IMR-90 (cell line): ENCODE measurements at places on chromosomes 12 and 14.
A peak's percentile ranks its signal among the peaks of the same experiment; 100 is the strongest.

DNA sequence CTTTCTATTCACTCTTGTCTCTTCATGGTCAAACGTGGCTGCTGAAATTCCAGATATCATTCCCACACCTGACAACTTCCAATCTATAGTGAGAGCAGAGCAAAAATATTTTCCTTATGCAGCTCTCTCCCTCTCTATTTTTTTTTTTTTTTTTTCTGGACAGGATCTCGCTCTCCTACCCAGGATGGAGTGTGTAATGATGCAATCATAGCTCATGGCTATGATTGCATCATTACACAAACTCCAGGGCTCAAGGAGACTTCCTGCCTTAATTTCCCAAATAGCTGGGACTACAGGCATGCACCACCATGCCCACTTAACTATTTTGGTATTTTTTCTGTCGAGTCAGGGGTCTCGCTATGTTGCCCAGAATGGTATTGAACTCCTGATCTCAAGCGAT lies 1398.9 kb downstream of the AACS start:
- DNase-seq, result no peak

DNA sequence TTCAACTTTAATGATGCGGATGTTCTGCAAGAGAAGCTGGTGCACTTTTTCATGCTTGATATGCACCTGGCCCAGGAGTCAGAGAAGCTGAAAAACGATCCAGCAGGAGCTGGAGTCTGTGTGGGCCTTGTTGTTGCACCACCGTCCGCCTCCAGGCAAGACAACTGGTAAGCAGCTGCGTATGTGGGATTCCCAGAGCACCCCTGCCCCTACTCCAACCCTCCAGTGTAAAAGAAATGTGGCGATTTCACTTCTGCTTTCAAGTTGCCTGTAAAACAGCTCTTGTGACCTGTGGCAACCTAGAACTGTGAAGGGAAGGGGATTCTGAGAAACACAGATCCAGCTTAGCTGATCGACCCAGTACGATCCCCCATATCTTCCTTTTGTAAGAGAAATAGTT lies 154.1 kb upstream of the PELI2 start:
- no peak for DNase-seq

- peak; percentile 50 for DNase-seq
These were observed 65.6 kb upstream of the DICER1 start for GRCh38 chr14:95222870-95223398.

DNA sequence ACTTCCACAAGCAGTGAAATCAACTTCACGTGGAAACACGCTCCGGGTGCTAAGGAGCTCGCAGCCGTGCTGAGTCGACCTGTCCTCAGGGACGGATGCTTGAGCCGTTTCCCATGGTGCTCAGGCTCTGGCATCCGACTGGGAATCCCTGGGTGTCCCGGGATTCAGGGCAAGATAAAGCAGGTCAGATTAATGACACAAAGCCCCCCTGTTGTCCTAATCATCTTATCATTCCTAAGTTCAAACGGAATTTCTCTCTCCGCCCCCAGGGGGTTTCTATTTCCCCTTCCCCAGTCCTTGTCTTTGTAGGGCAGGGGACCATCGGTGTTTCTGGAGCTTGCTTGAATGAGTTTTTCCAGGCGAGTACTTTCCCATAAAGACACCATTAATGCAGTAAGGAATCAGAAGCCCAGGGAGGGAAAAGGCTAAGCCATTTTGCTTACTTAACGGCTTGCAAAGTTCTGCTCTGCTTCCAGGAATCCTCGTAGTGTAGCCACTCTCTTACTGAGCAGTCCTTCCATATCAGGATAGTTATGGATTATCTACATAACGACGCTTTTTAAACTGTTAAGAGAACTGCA lies 116.5 kb downstream of the TMEM132C start:
- no peak for DNase-seq

DNA sequence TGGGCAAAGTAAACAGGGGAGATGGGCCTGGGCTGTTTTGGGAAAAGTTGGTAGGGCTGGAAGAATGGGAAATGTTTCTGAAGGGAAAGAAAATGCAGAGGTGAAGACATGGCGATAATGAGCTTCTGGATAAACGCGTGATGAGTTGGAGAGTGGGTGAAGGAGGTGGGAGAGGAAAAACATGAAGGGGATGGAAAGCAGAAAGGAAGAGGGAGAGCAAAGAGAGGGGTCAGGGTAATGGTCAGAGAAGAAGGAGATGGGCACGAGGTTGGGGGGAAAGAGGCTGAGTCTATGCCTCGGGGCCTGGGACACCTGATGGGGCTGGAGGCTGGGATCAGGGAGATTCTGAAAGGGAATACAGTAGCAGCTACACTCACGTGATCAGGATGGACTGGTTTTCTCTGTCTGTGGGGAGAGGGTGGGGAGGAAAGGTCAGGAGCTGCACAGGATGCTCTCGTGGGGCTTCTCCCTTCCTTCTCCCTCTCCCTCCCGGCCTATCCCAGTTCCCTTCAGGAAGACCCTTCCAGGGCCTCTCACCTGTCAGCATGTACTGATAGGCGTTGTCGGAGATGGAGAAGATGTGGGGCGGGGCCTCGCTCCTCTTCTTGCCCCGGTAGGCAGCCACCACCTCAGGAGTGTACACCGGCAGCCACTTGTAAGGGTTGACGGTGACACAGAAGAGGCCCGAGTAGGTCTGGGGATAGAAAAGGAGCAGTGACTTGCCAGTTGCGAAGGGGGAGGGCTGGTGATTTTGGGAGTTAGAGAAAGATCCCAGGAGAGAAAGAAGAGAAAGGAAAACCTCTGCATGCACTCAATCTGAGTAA lies 3.1 kb downstream of the MYH7 start:
- no peak for DNase-seq

DNA sequence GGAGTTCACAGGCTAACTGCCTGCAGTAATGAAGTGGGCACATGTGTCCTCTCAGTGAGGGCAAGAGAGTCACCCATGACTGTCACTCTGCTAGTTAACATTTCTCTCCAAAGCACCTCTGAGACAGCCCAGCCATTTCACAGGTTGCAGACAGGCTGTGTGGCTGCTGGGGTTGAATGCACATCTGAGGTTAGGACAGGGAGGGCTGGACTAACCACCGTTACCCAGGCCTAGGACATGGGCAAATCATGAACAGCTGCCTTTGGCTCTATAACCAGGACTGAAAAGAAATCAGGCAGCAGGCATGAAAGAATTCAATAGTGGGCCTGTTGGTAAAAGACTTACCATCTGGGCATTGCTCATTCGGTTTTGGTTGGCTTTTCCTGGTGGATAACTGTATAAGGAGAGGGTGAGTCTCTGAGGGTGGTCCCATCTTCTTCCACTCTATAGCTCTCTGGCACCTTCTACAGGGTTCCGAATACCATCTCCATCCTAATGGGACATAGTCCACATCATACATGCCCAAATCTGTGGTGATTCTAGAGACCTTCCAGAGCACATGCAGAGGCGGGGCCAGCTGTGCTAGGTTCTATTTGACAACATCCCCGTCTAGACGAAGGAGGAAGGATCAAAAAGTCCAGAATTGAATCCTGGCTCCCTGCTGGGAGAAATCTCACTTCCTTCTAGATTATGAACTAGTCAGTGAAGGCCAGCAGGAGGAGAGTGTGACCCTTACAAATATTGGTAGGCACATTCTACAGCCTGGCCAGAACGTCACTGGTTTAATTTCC lies 10.8 kb downstream of the CRACR2A start:
- no peak for DNase-seq

- no peak for DNase-seq
These were observed 25.2 kb downstream of the PDE6H start for GRCh38 chr12:14997998-14998397.

DNA sequence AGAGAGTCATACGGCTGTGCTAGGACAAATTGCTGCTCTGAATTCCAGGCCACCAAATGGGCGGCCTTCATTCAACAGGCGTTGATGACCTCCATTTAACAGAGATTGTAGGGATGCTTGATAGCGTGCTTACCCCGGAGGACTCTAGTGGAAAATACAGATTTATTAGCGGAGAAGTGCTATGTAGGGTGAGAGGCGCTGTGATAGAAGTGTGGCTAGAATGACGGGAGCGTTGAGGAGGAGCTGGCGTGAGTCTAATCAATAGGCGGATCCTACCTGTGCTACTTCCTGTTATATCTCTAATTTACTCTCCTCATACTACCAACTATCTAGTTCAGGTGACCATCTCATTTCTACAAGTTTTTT lies 668 bp downstream of the MRPS35 start:
- DNase-seq, result no peak

DNA sequence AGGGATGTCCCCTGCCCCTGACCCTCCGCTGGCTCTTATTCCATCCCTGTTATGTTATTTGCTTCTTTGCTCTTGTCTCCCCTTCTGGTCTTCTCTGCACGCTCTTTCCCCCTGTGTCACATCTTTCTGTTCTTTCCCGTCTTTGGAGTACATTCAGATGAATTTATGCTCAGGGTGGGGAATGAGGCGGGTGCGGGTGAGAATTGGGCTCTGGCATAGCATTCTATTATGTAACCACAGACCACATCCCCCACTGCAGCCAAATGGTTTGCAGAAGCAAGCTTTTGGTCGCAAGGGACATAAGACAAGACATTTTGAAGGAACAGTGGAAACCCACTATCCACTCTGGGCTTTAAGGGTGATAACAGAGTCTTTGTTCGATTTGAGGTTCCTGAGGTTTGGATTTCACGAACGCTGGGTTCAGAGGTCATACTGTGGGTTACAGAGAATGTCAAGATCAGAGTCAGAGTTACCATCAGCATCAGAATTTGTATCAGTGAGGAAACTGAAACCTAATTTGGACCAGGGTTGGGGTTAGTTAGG lies 3.8 kb downstream of the ENDOU start:
- DNase-seq, result no peak

DNA sequence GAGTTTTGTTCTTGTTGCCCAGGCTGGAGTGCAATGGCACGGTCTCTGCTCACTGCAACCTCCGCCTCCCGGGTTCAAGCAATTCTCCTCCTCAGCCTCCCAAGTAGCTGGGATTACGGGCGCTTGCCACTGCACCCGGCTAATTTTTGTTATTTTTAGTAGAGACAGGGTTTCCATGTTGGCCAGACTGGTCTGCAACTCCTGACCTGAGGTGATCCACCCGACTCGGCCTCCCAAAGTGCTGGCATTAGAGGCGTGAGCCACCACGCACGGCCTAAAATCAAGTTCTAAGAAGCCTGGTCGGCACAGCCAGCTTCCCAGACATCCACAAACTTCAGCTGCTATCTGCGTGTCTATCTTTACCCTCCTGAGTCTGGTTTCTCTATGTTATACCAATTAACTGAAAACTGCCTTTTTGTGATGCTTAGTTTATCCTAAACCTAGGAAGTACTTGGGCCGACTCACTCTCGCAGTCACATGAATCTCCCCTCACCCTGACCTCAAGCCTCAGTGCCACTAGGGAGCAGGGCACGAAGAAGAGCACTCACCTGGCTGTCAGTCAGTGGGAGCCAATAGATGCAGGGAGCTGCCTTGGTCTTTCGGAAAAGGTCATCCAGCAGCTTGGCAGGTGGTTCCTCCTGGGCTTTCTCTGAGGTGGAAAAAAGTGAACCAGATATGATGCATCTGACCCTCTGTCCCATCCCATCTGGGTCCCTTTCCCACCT lies 3.4 kb upstream of the CDH24 start:
- no peak for DNase-seq

GRCh38 chr12:2222691-2223090 lies 169.9 kb downstream of the CACNA1C start:
- no peak for DNase-seq

GRCh38 chr12:1716215-1716862 lies 25.5 kb downstream of the ADIPOR2 start:
- DNase-seq, result peak; percentile 66

DNA sequence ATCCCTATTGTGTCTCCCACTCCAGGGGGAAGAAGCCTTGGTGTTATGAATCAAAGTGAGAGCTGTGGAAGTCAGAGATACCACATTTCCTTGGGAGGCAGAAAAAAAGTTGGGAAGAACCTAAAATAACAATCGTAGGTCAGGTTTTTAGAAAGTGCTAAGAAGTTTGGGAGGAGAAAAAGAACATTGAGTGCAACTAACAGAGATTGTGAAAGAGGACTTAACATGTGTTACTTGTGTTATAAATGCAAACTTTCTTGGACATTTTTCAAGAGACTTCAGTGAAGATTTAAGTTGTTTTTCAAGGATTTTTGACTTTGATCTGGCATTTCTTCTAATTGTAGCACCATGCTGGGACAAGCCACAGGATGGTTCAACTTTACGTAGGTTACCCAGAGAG lies 7.8 kb upstream of the ERP27 start:
- DNase-seq, result no peak

DNA sequence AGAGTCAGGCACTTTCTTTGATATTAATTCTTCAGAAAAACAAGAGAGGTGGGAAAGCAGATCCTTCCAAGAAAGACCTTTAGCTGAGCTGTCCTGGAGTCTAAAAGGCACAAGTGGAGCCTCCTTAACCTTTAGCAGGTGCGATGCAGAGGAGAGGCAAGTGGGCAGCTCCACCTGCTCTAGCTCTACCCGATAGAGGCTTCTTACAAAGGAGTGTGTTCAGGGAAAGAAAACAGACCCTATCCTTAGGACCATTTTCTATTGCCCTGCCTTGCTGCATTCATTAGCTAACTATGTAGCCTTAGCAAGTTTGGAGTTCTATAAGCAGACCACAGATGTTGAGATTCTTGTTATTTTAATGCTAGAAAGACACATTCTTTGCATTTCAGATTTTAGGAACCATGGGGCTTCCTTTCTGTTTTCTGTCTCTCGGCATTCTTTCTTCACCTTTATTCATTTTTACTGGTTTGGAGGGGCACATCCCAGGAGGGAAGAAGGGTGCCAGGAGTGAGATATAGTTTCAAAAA lies 214.5 kb downstream of the EGLN3 start:
- DNase-seq, result no peak

DNA sequence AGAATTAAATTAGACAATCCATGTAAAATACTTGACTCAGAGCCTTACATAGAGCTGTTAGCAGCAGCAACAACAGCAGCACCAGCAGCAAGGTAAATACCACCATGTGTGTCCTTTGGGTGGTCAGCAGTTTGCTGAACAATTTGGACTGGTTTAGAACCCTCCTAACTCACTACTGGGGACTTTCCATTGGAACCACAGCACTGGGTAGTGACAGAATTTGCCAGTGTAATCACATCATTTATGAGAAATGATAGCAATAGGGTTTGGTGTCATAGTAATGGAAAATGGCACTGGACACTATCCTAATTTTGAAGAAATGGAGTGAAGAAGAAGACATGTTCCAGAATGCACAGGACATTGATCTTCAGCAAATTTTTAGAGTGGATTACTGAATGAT lies 392.8 kb downstream of the RAD51B start:
- no peak for DNase-seq

GRCh38 chr14:89912667-89913211 lies 41.8 kb downstream of the EFCAB11 start:
- DNase-seq, result peak; percentile 97
